ENCODE measurements at places on chromosomes 3 and 15. TPM values are rescaled to one million over a fixed set of nuclear protein-coding genes. Genes with fewer than 3 reads are reported as not detected.

- DNase-seq, result no peak
Observed at GRCh38 chr3:168051070-168051469, 44.7 kb downstream of the GOLIM4 start.

DNA sequence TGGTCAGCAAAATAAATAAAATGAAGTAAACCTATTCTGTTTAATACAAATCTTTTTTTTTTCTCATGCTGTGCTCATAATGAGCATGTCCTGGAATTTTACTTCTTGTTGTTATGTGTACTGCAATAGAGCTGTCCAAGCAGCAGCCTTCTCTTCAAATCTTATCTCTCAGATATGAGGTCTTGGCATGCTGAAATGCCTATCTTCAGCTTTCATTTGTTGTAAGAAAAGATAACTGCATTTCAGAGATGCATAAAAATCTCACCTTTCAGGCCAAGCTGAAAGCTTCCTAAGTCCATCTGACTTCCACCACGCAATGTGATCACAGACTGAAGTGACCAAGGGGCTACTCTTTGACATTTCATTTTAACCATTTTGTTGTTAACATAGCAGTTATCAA lies 43.5 kb upstream of the LRRC3B start:
- no peak for DNase-seq

GRCh38 chr3:126107203-126107939 lies 23.4 kb upstream of the SLC41A3 start:
- no peak for DNase-seq

GRCh38 chr3:18558507-18558906 lies 133.4 kb upstream of the SATB1 start:
- no peak for DNase-seq

- no peak for DNase-seq
Observed at GRCh38 chr3:17938313-17938712, 195.9 kb upstream of the TBC1D5 start.

DNA sequence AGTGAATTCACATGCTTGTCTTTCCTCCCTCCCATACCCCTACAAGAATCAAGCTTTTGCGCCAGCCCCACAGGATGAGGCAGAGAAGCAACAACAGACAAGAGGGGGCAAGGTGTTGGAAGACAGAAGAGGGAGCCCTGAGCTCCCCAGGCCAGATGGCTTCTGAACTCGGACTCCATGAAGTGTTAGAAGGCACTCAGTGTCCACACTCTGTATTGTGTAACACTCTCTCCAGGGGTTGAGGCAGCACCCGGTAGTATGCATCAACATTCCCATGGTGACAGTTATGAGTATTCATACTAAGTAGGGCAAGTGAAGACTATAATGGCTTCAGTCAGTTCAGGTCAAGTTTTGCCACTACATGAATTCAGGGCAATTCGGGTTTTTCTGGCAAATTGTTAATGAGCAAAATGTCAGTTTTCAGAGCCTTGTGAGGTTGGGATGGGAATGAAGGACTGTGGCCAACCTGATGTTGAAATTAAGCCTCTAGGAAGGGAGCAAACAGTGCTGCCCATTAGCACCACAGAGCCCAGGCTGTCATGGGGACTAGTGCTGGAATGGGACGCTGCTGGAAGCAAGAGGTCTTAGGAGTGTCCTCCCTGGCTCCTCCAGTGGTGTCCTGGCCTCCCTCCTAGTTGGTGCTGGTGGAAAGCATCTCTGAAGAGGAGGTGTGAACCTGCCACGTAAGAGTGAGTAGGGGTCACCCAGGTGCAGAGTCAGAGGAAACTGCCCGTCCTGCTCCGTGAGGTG lies 79.4 kb downstream of the KLF15 start:
- DNase-seq, result no peak

Gene CHRD
- 0.07 TPM for total RNA-seq

Gene MPI
- 31.6 TPM for total RNA-seq

Gene UACA
- 19.0 TPM for total RNA-seq
